ENCODE measurements at places on chromosomes 3 and 15. TPM values are rescaled to one million over a fixed set of nuclear protein-coding genes. Genes with fewer than 3 reads are reported as not detected.

GRCh38 chr3:24364359-24364758, 130.3 kb downstream of the THRB start:
- DNase-seq: no peak

DNA sequence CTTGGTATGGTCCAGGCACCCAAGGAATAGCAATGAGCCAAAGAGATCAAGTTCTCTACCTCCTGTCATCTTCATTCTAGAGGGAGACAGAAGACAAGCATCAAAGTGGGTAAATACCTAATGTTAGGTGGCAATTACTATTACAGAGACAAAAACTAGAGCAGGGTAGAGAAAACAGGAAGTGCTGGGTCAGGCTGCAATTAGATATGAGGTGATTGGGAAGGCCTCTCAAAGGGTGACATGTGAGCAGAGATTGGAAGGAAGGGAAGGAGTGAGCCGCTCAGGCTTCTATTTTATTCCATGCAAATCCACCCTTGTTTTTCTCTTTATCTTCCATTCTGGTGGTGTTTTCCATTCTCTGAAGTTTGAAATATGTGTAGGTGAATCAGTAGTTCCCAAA, 37.4 kb downstream of the EBLN2 start:
- no peak for DNase-seq

- DNase-seq: no peak
Measured at GRCh38 chr3:192246847-192247559, 480.3 kb downstream of the FGF12 start.

DNA sequence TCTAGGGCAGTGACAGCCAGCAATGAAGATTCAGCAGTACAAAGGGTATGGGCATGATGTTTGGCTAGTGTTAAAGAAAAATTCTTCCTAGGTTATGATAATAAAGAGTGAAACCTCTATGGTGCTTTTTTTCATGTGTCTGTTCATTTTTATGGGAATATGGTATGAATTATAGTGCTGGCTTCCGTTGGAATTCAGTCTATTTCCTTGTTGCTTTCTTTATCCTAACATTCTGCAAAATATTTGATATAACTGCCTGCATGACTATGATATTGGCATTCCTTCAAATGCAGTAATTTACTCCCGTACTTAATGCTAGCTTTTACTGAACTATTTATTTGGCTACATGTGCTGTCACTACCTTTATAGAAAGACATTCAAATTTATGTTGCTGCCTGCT, 57.6 kb upstream of the ATP11B start:
- DNase-seq: no peak

Gene SPSB4
- total RNA-seq: not detected

Gene HYAL3
- 4.4 TPM for total RNA-seq

Gene AMIGO3
- not detected for total RNA-seq

GRCh38 chr3:188154014-188154808, at the start of gene LPP:
TSS of gene LPP (plus strand) at chr3:188154157. CDS start at chr3:188406121, 251,964 bp downstream.
- DNase-seq: peak; percentile 79

DNA sequence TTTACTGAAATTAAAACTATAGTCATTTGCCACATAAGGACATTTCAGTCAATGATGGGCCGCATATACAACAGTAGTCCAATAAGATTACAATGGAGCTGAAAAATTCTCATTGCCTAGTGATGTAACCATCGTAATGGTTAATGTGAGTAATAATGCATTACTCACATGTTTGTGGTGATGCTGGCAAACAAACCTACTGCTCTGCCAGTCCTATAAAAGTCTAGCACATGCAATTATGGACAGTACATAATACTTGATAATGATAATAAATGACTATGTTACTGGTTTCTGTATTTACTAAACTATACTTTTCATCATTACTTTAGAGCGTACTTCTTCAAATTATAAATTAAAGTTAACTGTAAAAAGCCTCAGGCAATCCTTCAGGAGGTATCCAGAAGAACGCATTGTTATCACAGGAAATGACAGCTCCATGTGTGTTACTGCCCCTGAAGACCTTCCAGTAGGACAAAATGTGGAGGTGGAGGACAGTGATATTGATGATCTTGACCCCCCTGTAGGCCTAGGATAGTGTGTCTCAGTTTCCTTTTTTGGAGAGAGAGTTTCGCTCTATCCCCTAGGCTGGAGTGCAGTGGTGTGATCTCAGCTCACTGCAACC, 102.7 kb downstream of the ATP1B3 start:
- DNase-seq: no peak

GRCh38 chr15:88400591-88401250, 66.5 kb downstream of the MRPL46 start:
- peak; percentile 22 for DNase-seq

DNA sequence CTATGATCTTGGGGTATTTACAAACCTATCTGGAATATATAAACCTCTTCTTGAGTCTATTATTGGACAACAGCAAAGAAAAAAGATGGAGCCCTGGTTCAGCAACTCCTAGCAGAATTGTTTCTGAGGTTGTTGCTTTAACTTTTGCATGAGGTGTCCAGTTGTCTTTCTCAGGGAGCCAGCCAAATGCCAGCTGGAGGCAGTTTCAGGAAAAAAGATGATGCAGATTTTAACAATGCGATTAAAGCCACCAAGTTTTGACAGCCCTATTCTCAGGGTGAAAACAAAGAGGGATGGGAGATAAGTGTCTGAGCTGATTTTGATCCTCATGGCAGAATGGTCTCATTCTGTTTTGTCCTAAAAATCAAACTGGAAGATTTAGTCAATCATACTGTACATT, 181.6 kb upstream of the RASGRP1 start:
- no peak for DNase-seq

GRCh38 chr3:112390783-112391641, 58.1 kb downstream of the CD200 start:
- no peak for DNase-seq

Gene TOPBP1
- 131 TPM for total RNA-seq

Gene CD200
- not detected for total RNA-seq

- DNase-seq: no peak
Measured at GRCh38 chr15:42788725-42789124, 51.8 kb upstream of the CDAN1 start.

Gene IL17RB
- 0.33 TPM for total RNA-seq

GRCh38 chr15:47726399-47726823, 9.1 kb downstream of the SEMA6D start:
- no peak for DNase-seq

GRCh38 chr3:83515123-83515522, 1443.7 kb upstream of the CADM2 start:
- no peak for DNase-seq

DNA sequence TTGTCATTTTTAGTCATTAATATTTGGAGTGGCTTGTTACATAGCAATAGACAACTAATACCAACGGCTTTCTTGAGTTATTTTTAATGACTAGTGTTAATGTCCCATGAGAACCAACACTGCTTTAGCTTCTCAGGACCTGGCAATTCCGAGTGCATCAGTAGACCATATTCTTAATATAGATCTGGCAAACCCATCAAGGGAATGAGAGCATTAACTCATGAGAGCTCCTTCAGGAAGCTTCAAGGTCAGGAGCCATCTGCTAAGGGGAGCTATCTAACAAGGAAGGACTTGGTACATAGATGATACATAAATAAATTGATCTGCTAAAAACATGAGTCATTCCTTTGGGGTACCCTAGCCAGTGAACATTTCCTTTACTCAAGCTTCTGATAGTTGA, 122.6 kb upstream of the EPHA3 start:
- DNase-seq: no peak

Gene SKIC8
- 53.5 TPM for total RNA-seq

All from OCI-LY7 (cell line).